ENCODE measurements at places on chromosomes 5 and 9.

- no peak for DNase-seq
These were observed 66.6 kb downstream of the DENND1A start for GRCh38 chr9:123863164-123863855.

- no peak for DNase-seq
These were observed 72.6 kb downstream of the SH3RF2 start for GRCh38 chr5:146009020-146009419.

GRCh38 chr9:76926324-76926741 lies 20.4 kb upstream of the PRUNE2 start:
- DNase-seq, result no peak

- peak; percentile 40 for DNase-seq
These were observed 13.6 kb upstream of the LAMC3 start for GRCh38 chr9:130995086-130996011.

DNA sequence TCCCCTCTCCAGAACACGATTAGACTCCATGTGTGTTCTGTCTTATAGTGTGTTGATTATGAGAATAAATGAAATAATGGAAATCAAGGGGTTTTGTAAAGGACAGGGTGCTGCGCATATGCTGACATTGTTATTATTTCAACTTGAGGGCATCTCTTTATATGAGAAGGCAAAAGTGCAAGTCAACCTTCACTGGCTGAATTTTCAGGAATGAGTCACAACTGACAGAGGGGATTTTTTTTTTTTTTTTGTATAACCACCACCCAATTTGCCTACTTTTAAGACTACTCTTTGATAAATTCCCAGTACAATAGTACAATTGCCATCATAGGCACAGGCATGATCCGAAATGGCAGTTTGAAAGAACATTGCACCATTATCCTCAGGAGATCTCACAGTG lies 419.2 kb upstream of the NMUR2 start:
- no peak for DNase-seq

DNA sequence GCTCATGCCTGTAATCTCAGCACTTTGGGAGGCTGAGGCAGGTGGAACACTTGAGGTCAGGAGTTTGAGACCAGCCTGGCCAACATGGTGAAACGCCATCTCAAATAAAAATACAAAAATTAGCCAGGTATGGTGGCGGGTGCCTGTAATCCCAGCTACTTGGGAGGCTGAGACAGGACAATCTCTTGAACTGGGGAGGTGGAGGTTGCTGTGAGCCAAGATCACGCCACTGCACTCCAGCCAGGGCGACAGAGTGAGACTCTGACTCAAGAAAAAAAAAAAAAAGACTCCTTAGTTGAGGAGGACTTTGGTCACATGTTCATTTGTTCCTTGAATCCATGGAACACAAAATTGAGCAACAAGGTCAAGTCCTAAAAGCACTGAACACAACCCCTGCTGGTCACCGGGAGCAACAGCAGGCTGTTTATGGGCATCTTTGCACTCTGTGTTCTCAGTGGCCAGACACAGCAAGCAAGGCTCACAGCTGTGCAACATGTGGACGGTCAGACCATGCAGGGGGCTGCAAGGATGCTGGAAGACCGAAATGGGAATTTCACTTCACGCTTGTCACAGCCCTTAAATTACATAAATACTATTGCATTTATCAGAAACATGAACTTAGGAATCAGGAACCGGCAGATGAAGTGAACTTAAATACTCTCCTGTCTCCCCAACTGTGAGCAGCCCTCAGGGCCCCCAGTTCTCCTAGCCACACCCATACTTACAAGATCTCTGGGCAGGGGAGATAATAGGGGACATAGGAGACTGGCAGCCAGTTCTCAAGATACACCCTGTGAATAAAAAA lies 2.8 kb downstream of the GBGT1 start:
- peak; percentile 87 for DNase-seq

GRCh38 chr5:14838396-14839319 lies 32.9 kb downstream of the ANKH start:
- DNase-seq, result no peak

GRCh38 chr5:169778622-169779596 lies 141.8 kb downstream of the DOCK2 start:
- DNase-seq, result peak; percentile 7

GRCh38 chr9:89039664-89040063 lies 48.4 kb downstream of the S1PR3 start:
- DNase-seq, result no peak

- no peak for DNase-seq
These were observed 31.0 kb downstream of the TMEM252 start for GRCh38 chr9:68509689-68510088.

- no peak for DNase-seq
These were observed 43.6 kb upstream of the NKX2-5 start for GRCh38 chr5:173278641-173279040.

GRCh38 chr9:137170486-137171148 lies 766 bp upstream of the LRRC26 start:
- no peak for DNase-seq

- DNase-seq, result no peak
These were observed 4.5 kb downstream of the GRK6 start for GRCh38 chr5:177430972-177431316.

GRCh38 chr5:39598661-39599248 lies 174.0 kb upstream of the DAB2 start:
- no peak for DNase-seq

DNA sequence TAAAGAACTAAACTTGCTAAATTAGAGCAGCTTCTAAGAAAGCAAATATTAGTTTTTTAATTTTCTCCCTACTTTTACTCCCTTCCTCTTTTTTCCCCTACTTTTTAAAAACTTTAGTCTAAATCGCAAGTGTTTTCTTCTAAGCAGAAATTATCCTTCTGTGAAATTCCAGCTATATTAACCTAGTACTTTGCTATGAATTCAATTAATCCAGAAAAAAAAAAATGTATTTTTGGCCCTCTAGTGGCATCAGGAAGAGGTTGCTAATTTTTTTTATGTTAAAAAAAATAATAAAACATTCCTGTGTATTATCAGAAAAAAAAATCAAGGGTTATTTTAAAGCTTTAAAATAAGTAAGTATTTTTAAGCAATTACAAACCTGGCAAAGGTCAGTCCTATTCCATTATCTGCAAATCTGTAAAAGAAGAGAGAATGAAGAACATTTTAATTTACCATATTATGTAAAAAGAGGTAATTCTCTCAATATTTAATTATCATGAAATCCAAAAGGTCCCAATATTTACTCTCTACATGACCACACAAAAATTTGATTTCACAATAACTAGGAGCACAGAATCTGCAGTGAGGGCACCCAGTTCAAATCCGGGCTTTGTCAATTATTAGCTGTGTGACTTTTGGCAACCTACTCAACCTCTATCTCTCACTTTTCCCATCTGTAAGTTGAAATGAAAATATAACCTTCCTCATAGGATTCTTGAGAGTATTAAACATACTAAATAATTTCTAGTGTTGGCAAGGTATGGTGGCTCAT lies 52.0 kb downstream of the CEMIP2 start:
- DNase-seq, result peak; percentile 4

GRCh38 chr9:136305804-136306203 lies 1.9 kb upstream of the CCDC187 start:
- DNase-seq, result no peak

- no peak for DNase-seq
These were observed 9.1 kb downstream of the PTGES2 start for GRCh38 chr9:128118472-128118857.

DNA sequence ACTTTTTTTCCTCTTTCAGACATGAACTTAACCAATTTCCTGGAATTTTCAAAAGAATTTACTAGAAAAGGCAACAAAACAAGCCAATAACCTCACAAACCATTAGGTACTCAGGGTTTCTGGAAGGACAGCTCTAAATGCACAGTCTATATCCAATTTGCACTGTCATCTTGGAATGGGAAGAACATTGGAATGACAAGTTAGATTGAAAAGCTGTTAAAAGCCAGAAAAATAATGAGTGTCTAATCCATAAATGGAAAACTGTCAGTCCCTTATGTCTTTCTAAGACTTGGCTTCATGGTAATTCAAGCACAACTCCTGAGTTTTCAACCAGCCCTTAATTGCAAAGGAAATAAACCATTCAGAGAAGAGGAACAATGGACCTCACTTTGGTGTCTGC lies 105.8 kb upstream of the NTRK2 start:
- no peak for DNase-seq
